Heart right ventricle (tissue), 16 donors: ENCODE measurements at places on chromosomes 2 and 18. TPM values are rescaled to one million over a fixed set of nuclear protein-coding genes. Genes with fewer than 3 reads are reported as not detected.

DNA sequence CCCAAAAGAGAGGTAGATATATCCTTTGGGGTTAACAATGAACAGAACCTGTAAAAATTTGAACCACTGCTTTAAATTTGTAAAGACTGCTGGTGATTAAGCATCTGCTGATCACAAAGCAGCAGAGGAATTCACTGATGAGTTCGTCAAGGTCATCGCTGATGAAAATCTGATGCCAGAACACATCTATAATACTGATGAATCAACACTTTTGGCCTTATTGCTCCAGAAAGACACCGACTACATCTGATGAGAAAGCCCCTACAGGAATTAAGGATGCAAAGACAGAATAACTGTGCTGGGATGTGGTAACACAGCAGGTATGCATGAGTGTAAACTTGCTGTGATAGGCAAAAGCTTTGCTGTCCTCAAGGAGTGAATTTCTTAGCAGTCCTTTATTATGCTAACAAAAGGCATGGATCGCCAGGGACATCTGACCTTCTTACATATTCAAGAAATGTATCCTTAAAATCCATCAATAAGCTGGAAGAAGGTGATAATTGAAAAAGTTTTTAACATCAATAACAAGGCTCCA is 30.5 kb upstream of the SGPP2 start:
- no peak for DNase-seq

DNA sequence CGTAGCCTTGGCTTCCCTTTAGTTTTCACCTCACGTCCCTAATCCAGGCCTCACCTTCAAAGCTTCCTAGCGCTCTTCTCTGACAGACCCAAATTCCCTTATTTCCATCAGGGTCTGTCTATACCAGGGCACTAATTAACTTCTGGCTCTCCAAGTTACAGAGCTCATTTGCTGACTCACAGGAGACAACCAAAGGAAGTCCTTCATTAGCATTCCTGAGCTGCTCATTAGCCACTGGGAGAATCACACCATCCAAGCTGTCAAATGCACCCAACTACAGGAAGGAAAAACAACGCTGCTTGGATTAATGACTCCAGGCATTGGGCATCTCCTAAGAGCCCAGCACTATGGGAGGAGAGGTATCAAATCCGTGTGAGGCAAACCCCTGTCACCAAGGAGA is 109.8 kb upstream of the ALK start:
- no peak for DNase-seq

GRCh38 chr2:76567478-76567877 is 856.8 kb upstream of the GCFC2 start:
- DNase-seq = no peak

LIPG gene
- polyA plus RNA-seq = 3.1 TPM

INHBB gene
- polyA plus RNA-seq = 3.6 TPM

- no peak for DNase-seq
Measured at GRCh38 chr2:237270520-237270919, 143.4 kb downstream of the COL6A3 start.

DNA sequence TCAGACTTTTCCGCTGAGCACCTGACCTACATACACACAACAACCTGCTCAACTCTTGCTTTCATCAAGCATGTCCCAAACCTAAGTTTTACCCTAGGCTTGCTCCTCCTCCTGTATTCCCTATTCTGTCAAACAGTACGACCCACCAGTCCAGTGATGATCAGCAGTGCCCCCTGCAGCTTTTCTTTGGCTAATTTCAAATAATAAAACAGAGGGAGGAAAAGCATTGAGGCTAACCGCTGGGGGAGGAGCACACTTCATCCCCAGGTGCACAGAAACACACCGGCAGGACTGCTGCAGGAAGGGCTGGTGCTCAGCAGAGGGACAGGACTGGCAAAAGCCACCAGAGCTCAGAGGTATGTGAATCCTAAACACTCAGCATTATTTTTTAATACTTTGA is 21.2 kb downstream of the E2F6 start:
- no peak for DNase-seq

GRCh38 chr2:98697651-98698337 is 33.1 kb downstream of the MGAT4A start:
- DNase-seq = no peak

- no peak for DNase-seq
Measured at GRCh38 chr2:149739171-149739882, 151.8 kb upstream of the MMADHC start.

DNA sequence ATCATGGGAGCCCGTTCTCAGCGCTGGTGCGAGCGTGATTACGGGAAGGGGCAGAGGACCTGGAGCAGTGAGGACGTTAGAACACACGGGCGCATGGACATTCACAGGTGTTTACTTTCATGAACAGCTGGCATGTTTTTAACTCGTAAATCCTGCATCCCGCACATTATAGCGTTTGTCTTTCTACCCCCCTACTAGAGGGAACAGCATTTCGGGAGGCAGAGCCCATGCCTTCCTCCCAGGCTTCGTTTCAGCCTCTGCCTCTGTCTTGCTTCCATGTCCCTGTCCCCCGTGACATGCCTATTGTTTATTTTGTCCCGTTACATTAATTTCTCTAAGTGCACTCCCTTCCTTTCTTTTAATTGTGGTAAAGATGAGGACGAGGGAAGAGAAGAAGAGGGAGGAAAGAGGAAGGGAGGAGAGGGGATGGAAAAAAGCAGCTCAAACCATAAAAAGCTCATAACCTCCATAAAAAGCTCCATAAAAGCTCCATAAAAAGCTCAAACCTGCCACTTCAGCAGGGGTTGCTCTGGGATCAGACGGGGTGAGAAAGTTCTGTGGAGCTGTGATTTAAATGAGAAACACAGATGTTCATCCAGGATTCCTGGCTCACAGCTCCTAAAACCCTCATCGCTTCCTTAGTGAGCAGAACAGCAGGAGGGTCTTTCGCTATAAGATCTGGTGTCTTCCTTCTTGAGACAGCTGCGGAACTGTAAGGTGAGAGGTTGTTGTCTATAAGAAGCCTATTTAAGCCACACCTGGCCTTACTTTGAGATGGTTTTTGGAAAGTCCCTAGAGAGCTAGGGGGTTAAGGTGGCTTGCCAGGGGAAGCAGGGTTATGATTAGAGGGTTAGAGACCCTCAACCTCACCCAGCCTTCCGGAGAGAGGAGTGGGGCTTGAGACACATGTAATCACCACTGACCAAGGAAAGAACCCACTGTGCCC is 66.6 kb upstream of the SNTG2 start:
- DNase-seq = no peak

- no peak for DNase-seq
Measured at GRCh38 chr2:215851082-215851481, 162.3 kb downstream of the MREG start.

CHRNG gene
- polyA plus RNA-seq = not detected

PDE6D gene
- 31.2 TPM for polyA plus RNA-seq

DNA sequence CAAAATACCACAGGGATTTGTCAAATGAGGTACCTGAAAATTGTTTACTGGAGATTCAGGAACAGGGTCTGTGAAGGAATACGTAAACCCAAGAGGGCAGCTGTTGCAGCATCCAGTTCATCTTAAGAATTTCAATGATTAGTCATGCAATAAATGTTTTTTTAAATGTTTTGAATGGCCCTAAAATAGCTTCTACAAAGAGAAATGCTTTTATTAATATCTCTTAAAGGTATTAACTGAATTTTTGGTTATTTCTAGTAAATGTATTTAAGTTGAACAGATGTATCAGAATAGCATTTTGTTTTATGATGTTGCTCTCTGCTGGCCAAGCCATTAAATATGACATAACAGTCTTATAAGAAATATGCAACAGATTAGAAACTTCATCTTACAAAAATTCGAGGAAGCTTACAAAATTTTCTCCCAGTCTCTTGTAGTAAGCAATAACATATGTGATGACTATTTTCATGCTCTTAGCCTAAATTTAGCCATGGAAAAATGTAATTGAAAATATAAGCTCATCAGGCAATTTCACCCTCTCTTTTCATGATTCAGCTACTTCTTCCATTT is 863.9 kb downstream of the SUCLG1 start:
- DNase-seq = no peak

CTAGE1 gene
- not detected for polyA plus RNA-seq

CFLAR gene
- polyA plus RNA-seq = 91.5 TPM

- no peak for DNase-seq
Measured at GRCh38 chr2:226873826-226874225, 38.0 kb downstream of the RHBDD1 start.

DNA sequence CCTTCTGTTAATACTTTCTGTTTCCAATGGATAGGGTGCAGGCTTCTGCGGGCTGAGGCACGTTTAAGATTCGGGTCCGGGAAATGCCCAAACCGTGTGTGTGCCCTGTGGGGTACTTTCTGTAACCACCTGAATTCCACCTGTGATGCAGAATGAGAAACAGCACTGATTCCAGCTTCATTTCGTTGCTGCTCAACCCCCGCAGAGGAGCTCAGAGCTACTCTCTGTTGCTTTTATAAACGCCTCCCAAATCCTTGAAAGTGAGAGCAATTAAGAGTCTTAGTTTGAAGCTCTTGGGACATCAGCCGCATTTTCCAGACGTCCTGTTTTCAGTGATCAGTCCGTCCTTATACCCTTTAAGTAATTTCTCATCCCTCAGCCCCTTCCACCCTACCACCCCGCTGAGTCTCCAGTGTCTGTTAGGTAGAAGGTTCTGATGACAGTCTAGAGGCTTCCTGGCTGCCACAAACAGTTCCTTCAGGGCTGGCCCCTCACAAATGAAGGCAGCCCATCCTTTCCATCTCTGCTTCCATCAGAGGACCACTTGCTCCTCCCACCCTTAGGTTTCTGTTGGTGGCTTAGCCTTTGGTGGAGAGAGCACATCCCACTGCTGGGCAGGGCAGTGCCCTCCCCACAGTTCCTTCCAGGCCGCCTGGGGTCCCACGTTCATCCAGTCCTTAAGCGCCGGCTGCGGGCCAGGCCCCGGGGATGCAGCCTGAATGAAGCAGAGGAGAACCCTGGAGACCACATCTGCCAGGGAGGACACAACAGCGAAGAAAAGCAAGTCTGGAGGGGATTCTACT is 230.1 kb downstream of the SEPTIN10 start:
- DNase-seq = no peak

CPS1 gene
- polyA plus RNA-seq = 1.3 TPM

FOXD4L1 gene
- not detected for polyA plus RNA-seq

GRCh38 chr18:77127769-77128671 is 4.6 kb downstream of the MBP start:
- DNase-seq = no peak

DNA sequence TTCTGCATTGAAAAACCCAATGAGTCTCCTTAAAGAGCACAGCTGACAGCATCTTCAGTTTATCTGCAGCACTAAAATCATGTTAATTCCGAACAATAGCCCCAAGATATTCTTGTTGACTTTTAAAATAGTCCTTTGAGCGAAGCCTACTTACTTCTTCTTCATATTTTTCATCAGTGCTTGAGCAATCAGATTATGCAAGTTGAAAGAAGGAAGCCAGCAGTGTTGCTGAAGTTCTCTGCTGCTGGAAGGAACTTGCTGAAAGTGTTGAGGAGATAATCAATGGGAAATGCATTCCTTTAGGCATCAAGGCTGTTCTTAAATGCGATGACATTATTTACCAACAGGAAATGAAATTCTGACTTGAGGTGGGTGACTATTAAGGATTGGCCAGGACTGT is 105.9 kb upstream of the SNTG2 start:
- DNase-seq = no peak

DNA sequence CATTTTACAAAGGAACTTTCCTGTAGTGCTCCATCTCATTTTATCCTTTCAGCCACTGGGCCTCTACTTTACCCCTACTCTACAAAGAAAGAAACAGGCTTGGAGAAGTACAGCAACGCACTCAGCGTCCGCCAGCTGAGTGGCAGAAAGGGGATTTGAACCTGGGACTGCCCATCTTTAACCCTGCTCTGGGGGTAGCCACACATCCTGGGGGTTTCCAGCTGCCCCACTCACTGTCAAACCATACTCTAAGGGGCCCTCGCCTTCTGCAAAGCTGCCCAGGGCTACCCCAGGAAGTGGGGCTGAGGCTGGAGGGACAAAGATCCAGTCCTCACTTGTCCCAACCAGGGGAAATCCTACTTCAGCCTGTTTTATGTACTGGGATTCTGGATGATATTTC is 17.9 kb downstream of the HS1BP3 start:
- DNase-seq = no peak

CMPK2 gene
- polyA plus RNA-seq = 2.4 TPM

MREG gene
- 0.51 TPM for polyA plus RNA-seq

DUSP11 gene
- 7.9 TPM for polyA plus RNA-seq

DNA sequence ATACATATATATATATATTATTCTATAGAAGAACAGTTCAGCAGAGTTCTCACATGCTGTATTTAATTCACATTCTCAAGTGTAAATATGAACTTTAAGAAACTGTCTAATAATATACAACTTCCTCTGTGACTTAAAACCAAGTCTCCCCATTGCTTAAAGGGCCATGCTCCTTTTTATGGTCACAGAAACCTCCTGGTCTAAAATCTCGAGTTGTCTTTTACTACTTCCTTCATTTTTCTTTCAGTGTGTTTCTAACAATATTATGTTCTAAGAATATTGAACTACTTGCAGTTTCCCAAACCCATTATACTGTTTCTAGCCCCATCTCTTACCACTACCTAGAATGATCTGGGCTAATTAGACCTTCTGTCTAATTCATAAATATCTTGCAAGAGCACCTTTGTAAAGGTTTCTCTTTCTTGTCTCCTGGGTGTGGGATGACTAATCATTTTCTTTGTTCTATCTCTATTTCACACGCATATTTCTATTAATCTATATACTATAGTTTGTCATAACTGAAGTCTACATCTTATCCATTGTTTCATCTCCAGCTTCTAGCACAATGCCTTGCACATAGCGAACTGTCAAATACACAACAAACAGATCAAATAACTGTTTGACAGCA is 48.8 kb downstream of the ERBB4 start:
- no peak for DNase-seq

- no peak for DNase-seq
Measured at GRCh38 chr2:46193356-46193755, 103.9 kb upstream of the EPAS1 start.

- DNase-seq = no peak
Measured at GRCh38 chr2:18423636-18424035, 136.8 kb downstream of the RDH14 start.

- peak; percentile 57 for DNase-seq
Measured at GRCh38 chr18:37778417-37779165, 213.0 kb upstream of the CELF4 start.
